Suppressor macrophage treated with lipopolysaccharide for 4 hours (primary cell): ENCODE measurements at places on chromosomes 12 and 14.
A peak's percentile ranks its signal among the peaks of the same experiment; 100 is the strongest.

DNA sequence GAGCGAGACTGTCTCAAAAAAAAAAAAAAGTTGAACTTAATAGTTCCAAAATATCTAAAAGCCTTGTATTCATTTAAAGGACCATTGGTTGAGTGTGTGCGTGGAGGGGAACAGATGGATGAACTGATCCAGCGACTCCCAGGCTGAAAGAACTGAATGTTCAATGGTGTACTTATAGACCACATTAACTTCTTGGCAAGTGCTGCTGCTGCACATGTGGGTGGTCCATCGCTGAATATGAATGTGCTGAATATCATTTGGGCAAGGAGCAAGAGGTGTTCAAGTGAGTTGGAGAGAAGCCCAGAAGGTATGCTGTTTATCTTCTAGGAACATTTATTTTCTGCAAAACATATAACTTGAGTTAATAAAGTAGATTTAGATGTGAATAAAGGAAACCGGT is 289.0 kb upstream of the RPL10L start:
- no peak for DNase-seq

DNA sequence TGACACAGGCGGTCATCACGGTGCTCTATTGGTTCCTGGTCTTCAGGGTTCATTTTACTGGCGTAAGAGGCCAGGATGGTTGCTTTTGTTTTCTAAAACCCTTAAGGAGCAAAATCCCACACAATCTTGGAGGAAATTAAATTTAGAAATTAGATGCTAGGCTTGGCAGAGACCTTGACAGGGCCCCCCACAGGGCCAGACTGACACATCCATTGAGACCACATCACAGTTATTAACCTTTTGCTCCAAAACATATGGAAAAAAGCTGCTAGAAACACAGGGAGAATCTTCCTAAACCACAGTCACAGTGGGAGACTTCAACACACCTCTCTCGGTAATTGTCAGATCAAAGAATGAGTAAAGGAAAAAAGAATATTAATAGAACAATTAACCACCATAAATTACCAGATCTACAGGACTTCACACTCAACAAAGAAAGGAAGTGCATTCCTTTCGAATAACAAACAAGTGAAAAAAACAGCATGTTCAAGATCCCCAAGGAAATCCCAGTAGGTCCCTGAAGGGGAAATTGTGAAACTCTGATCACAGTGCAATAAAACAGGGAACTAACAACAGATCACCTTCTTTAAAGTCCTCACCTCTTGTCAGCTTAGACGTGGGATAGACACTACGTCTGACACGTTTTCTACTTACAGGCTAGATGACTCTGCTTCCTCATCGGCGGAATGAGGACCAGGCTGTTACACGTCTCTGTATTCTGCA is 40.2 kb upstream of the TMEM179 start:
- DNase-seq = no peak

DNA sequence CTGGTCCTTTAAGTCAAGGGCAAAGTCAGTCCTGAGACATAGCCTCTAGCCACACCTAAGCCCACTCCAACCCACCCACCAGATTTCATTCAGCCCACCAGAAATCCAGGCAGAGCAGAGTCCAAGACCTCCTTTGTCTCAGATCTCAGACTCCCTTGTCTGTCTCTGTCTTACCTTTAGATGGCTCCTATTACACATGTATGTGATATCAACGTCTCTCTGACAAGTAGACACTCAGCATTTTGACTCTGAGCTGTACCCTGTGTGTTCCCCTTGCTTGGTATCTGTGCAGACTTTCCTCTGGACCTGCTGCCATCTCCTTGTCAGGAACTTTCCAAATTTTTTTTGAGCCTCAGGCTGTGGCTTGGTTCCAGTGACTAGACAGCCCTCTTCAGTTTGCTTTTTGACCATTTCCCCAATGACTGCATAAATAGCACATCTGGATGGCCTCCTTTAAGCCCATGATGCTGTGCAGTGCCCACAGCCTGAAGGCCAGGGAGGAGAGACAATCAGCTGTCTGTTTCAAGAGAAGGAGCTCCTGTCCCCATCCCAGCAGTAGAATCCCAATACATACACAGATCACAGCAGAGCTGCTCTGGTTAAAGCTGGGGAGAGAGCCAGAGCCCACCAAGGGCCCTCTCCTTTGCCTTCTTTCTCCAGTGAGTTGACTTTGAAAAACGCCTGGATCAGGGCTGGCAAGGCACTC is 7.0 kb downstream of the POU6F1 start:
- no peak for DNase-seq

DNA sequence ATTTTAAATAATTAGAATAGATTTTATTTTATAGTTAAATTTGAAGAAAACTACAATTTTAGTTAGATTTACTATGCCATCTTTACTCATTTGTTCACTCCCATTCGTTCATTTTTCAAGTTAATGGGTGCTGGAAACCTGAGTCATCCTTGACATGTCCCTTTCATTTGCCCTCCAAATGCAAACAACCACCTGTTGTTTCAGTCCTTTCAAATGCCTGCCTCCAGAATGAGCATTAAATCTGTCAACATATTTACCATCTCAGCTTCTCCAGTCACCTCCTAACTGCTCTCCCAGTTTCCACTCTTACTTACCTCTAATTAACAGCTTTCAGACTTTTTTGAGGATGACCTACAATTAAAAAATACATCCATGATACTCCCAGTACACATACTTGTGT is 375.5 kb downstream of the RAD51B start:
- no peak for DNase-seq

GRCh38 chr14:28381656-28382055 is 384.9 kb upstream of the FOXG1 start:
- no peak for DNase-seq

DNA sequence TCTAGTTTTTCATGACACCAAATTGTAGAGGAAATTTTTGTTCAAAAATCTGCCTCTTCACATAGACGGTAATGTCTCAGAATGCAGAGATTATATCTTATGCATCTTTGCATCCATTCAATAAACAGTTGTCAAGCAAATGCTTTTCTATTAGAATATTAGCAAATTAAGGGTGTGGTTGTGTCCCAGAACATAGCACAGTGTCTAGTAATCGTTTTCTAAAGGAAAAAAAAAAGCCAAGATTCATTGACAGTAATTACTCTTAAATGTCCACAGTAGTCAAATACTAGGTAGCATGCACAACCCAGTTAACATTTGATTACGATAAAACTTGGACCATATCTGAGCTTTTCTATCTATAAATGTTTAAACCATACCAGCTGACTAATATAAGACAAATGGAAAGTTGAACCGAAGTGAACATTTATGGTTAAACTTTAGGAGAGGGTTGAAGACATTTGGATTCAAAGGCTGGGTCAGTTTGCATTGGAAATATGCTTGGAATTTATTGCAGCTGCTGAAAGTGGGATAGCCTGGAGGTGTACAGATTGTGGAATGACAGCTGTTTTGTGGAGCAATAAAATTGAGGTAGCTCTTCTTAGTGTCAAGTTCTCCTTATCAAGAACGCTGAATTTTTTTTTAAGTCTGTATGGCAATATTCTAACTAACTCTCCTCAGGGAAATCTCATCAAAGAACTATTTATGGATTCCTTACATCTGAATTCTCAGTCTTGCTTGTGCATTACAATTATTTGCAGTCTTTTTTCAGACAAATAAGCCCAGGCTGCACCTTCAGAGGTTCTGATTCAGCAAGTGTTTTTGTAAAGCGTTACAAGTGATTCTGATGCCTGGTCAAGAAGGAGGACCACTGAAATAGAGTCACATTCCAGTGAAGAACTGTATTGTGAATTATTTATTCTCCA is 66.7 kb upstream of the ATP2B1 start:
- DNase-seq = no peak

GRCh38 chr12:107320929-107321631 is 227.7 kb upstream of the CRY1 start:
- no peak for DNase-seq

DNA sequence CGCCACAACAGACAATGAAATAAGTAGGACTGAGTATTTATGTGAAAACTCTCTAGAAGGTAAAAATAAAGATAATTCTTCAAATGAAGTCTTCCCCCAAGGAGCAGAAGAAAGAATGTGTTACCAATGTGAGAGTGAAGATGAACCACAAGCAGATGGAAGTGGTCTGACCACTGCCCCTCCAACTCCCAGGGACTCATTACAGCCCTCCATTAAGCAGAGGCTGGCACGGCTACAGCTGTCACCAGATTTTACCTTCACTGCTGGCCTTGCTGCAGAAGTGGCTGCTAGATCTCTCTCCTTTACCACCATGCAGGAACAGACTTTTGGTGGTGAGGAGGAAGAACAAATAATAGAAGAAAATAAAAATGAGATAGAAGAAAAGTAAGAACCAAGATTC is 82.7 kb downstream of the VEZT start:
- no peak for DNase-seq

GRCh38 chr14:68262567-68262966 is 443.0 kb downstream of the RAD51B start:
- DNase-seq = no peak

DNA sequence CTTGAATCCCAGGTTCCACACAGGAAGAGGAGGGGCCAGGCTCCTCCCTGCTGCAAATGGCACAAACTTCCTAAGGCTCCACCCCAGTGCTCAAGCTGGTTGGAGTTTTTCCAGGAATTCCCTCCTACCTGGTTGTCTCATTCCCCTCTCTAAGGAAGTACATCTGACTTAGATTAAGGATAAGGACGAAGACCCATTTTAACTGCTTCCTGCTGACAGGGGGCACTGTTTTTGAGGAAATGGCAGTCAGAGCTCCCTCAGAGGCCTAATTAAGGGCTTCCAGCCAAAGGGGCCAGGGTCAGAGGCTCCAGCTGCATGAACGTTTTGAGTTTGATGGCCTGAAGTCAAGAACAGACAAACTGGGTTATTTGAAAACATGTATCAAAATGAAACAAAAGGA is 1084.7 kb downstream of the SLC6A15 start:
- no peak for DNase-seq

DNA sequence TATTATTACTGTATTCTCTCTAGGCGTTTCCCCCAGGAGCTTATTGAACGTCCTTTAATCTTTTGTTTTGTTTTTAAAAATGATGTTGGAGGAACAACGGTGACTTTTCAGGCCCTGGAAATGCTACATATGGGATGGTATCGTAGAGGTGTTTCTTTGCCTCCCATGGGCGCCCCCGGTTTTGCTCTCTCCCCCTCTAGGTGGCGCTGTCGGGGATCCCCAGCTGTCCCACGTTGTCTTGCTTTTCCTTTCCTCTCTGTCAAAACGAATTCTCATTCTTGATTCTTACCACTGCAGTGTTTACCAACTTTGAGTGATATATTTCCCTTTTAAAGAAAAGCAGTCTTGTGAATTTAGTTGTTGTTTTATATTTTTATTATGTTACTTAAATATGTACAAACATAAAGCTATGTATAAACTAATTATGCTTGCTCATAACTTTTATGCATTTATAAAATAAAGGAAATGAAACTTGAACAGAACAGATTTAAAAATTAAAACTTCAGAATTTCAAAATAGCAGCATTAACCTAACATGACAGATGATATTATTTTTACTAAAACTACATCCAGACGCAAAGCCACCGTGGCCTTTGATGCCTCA is 171.9 kb downstream of the RGS6 start:
- peak; percentile 67 for DNase-seq

DNA sequence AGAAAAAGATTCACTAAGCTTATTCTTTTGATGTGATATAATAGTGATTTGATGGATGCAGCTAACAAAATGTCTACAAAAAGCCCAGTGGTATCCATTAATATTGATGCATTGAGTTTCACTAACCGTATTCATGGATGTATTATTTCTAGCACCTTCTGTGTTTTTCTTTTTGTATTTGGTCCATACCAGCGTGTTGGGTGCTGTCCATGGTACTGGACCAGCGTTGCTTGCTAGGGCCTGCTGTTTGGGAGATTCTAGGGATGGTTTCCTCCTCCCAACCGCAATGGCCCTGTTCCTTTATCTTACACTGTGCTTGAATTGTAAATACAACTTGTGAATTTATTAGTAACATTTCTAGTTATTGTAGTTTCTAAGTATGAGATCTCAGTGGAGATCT is 31.7 kb downstream of the ANO4 start:
- DNase-seq = peak; percentile 27

DNA sequence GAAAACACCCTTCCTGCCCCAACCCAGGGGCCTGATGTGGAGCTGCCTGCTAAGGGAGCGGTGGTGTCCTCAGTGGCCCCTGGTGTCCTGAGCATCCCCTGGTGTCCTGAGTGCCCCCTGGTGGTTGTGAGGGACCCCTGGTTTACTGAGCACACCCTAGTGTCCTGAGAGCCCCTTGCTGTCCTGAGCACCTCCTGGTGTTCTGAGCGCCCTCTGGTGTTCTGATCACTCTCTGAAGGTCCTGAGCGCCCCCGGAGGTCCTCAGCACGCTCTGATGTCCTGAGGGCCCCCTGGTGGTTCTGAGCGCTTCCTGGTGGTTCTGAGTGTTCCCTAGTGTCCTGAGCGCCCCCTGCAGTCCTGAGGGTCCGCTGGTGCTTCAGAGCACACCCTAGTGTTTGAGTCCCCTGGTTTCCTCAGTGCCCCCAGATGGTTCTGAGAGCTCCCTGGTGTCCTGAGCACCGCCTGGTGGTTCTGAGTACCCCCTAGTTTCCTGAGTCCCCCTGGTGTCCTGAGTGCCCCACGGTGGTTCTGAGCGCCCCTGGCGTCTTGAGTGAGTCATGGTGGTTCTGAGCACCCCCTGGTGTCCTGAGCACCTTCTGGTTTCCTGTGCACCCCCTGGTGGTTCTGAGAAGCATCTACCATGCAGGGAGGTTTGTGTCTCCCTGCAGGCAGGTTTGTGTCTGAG is 1004.2 kb downstream of the TMEM121 start:
- DNase-seq = peak; percentile 5

DNA sequence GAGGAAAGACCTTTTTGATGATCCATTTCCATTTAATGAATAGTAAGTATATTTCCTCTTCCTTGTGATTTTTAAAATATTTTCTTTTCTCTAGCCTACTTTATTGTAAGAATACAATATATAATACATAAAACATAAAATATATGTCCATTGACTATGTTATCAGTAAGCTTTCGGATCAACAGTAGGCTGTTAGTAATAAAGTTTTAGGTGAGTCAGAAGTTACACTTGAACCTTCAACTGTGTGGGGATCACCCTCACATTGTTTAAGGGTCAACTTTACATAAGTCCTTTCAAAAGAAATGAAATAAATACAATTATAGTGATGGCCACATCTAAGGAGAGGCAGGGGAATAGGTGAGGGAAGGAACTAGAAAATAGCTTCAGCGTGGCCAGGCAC is 5.0 kb upstream of the TFCP2 start:
- DNase-seq = no peak

GRCh38 chr14:55333711-55334485 is 62.7 kb downstream of the FBXO34 start:
- DNase-seq = no peak

- no peak for DNase-seq
These were observed 1.9 kb downstream of the IFNG-AS1 start for GRCh38 chr12:67991158-67991557.

GRCh38 chr12:65881965-65882413 is 57.7 kb downstream of the HMGA2 start:
- DNase-seq = peak; percentile 64

GRCh38 chr12:16027002-16027401 is 115.9 kb downstream of the DERA start:
- DNase-seq = no peak

GRCh38 chr12:50483488-50483887 is 21.3 kb upstream of the DIP2B start:
- DNase-seq = no peak

GRCh38 chr12:121057794-121058193 is 18.7 kb upstream of the OASL start:
- DNase-seq = no peak

GRCh38 chr12:116916714-116917114 is 6.0 kb downstream of the FBXW8 start:
- no peak for DNase-seq
